ENCODE measurements at places on chromosomes 16 and 17.
A peak's percentile ranks its signal among the peaks of the same experiment; 100 is the strongest.

DNA sequence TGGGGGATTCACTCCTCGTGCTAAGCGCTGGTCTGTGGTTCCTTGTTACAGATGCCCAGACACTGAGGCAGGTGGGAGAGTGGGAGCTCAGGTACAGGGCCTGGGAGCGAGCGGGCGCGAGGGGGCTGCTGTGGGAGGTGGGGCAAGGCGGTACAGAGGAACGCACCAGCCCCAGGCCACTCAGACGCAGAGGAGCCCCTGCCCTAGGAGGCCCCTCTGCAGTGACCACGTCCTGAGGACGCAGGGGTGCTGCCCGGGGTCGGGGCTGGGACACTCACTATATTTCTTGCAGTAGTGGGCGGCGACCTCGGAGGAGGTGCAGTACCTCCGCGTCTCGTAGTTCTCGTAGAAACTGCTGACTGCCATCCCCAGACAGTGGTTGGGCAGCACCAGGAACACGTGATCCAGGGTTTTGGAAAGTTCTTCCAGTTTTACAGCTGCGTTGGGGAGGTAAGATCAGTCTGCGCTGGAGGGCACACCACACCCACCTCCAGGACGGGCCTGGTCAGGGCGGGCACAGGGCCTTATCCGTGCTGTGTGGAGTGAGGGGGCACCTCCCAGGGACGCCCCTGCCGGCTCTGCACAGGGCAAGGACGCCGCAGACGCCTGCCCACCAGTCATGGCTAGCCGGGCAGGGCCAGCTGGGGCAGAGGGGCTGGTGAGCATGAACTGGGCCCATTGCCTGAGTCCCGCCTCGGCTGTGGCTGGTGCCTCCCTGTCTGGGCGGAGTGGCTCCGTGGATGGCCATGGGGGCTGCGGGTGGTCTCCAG is 16.3 kb upstream of the RNPS1 start:
- no peak for ATAC-seq

- no peak for ATAC-seq
Observed at GRCh38 chr17:34883106-34884000, 77.9 kb downstream of the CCT6B start.

- no peak for ATAC-seq
Observed at GRCh38 chr17:81334987-81335772, 40.1 kb upstream of the SLC38A10 start.

GRCh38 chr16:19417640-19418039 is at the start of gene TMC5:
Gene TMC5, plus strand, starts transcription at chr16:19417883. Its CDS starts 22,156 bp downstream, at chr16:19440039.
- ATAC-seq: no peak

- no peak for ATAC-seq
Observed at GRCh38 chr16:55597928-55598327, 31.4 kb downstream of the CAPNS2 start.

- no peak for ATAC-seq
Observed at GRCh38 chr16:48194828-48195556, 39.2 kb upstream of the ABCC12 start.

- no peak for ATAC-seq
Observed at GRCh38 chr17:71114911-71115668, 945.8 kb downstream of the KCNJ2 start.

GRCh38 chr17:82387705-82388106 is 16.1 kb downstream of the UTS2R start:
- ATAC-seq: no peak

GRCh38 chr16:85524365-85524629 is 88.8 kb upstream of the GSE1 start:
- ATAC-seq: peak; percentile 8

- ATAC-seq: peak; percentile 63
Observed at GRCh38 chr16:48366165-48367093, 18.8 kb downstream of the SIAH1 start.

DNA sequence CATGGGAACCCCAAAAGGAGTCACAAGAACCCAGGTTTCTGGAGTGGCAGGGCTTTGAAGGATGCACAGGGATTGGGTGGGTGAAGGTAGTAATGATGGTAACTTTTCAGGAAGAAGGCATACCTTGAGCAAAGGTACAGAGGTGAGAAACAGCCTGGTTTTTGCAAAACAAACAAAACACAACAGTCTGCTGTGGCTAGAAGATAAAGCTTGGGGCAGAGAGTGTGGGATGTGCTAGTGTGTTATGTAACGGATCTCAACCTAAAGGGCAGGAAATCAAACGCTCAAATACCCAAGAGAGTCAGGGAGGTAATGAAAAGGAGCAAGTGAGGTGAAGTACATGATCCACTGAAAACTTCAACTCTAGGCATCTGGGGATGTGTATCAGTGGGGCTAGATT is 4.6 kb downstream of the PTGES3L start:
- no peak for ATAC-seq

DNA sequence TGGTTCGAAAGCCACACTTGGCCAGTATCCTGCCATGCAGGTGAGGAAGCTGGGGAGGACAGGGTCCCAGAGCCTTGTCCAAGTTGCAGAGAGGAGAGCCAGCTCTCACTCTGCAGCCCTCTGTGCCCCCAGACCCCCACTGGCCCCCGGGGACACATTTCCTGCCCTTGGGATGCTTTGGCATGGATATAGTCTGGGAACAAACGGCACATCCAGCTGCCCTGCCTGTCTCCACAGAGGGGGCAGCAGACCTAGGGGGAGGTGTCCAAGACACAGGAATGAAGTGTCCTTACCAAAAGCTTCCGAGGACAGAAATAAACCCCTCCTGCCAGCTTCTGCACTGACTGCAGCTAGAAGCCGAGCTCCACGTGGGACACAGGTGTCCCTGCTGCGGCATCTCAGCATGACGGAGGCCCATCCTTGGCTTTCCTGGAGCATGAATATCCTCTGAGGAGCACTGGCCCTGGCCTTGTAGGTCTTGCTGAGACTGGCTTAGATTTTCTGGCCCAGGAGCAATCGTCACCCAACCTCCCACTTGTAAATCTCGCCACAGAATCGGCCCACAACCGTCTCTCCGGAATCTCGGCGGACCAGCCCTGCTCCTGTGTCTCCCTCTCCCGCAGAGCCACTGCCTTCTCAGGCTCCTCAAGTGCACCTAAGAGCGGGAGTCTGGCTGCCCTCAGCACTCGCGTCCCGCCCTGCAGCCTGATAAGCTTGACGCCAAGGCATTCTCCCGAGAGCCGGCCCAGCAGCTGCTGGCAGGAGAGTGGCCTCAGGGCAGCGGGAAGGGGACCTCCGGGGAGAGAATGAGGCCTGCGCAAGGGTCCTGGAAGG is 1.1 kb upstream of the CAPN15 start:
- peak; percentile 14 for ATAC-seq

GRCh38 chr16:19882646-19883045 is 2.0 kb downstream of the GPRC5B start:
- no peak for ATAC-seq

DNA sequence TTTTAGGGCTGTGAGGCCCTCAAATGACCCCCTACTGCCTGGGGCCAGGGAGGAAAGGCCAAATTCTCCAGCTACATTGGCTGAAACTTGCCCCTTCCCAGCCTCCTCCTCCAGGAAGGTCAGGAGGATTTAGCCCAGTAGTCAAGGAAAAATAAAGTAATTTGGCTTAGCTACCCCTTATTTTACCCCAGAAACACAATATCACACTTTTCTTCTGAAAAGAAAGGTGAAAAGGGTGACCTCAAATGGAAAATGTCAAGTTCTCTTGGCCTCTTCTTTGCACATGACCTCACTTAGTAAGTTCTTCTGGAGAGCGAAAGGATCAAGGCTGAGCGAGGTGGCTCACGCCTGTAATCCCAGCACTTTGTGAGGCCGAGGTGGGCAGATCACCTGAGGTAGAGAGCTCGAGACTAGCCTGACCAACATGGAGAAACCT is 8.0 kb upstream of the JUP start:
- no peak for ATAC-seq

- ATAC-seq: no peak
Observed at GRCh38 chr17:73553311-73553710, 90.9 kb downstream of the SDK2 start.

All from gastroesophageal sphincter (tissue), 4 donors.